ENCODE measurements at places on chromosomes 16 and 17. TPM values are rescaled to one million over a fixed set of nuclear protein-coding genes. Genes with fewer than 3 reads are reported as not detected.

Gene KRTAP9-4
- not detected for total RNA-seq

DNA sequence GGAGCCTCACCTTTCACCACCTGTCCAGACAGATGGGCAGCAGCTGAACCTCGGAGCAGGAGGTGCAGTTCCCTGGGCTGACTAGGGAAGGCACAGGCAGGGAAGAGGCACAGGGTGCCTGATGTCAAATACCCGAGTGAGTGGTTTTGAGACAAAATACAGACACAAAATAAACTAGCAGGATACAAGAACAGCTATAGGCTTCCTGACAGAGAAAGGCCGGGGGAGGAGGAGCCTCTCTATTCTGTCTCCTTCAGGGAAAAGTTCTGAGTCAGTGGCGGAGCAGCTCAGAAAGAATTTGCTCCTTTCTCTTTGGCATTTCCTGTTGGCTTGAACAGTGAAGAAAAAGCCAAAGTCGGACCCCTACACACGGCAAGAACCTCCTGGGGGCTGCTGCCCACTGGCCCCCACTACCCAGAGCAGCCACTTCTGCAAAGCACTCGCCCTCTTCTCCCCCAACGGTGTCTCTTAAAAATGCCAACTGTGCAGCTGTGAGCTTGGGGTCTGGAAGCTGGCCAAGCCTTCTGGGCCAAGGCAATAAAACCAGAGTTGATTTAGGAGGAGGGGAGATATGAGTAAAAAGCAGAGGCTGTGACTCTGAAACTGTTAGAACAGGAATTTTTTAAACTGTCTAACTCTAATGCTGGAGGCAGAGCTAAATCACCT is 14.4 kb upstream of the FAAP100 start:
- DNase-seq: no peak

DNA sequence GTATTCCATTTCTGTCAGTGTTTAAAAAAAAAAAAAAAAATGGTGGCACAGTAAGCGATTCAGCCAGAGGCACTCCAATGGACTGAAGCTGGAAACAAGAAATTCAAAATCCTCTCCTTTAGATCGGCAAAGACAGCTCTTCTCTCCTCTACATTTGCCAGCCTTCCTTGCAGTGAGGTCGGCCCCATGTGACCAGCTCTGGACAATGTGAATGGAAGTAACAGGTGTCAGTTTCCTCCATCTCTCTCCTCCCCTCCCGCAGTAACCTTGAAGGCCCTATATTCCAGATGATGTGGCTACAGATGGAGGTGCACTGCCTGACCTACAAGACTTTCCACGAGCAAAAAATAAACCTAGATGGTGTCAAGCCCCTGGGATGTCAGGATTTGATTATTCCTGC is 15.0 kb downstream of the CUEDC1 start:
- no peak for DNase-seq

Gene HSD17B2
- not detected for total RNA-seq

Gene RMI2
- 0.93 TPM for total RNA-seq

- DNase-seq: no peak
Measured at GRCh38 chr17:48510761-48511604, 19.8 kb downstream of the HOXB1 start.

Gene NT5C3B
- 9.1 TPM for total RNA-seq

- peak; percentile 7 for DNase-seq
Measured at GRCh38 chr16:49466881-49467280, 93.3 kb downstream of the C16orf78 start.

GRCh38 chr17:16100737-16101400 is 101.2 kb downstream of the TTC19 start:
- no peak for DNase-seq

Data from natural killer cell (primary cell).